ENCODE measurements at places on chromosomes 2 and 18.
A peak's percentile ranks its signal among the peaks of the same experiment; 100 is the strongest.

GRCh38 chr2:99942561-99943347 is 199.6 kb downstream of the AFF3 start:
- no peak for DNase-seq

- DNase-seq: no peak
These were observed 63.8 kb upstream of the EPHA4 start for GRCh38 chr2:221635949-221636348.

- no peak for DNase-seq
These were observed 62.6 kb upstream of the ZC3H15 start for GRCh38 chr2:186423481-186423880.

DNA sequence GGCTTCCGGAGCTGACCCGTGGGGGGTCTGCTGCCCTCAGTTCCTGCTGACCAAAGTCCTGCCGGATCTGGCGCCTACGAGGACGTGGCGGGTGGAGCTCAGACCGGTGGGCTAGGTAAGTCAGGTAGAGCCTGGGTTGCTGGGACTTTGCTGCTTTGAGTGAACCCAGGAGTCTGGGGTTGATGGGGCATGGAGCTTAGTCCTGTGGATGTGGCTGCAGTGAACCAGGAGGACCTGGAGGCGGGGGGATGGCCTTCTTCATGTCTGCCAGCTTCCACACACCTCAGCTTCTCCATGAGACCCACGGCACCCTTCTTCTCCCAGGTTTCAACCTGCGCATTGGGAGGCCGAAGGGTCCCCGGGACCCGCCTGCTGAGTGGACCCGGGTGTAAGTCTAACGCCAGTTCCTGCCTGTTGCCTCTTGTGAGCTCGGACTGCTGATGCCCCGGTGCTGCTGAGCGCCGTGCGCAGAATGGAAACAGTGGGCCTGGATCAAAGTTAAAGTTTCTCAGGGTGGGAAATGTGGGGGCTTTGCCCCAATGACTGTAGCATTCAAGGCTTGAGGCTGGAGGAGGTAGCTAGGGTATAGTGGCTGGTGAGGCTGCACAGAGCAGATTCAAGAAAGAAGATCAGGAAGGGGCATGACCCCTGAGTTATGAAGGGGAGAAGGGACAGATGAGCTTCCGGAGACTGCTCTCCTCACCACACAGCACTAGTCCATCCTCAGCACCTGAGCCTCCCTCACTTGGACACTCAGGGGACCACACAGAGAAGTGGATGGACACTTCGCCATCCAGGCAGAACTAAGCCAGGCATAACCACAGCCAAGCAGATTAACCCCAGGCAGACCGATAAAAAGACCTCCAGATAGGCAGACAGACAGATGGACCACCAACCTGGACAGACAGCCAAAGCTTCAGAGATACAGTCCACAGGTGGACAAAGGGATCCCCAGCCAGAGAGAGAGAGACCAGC is 17.3 kb downstream of the PTPN18 start:
- peak; percentile 28 for DNase-seq

- DNase-seq: no peak
These were observed 384.9 kb upstream of the NXPH2 start for GRCh38 chr2:139165041-139165440.

DNA sequence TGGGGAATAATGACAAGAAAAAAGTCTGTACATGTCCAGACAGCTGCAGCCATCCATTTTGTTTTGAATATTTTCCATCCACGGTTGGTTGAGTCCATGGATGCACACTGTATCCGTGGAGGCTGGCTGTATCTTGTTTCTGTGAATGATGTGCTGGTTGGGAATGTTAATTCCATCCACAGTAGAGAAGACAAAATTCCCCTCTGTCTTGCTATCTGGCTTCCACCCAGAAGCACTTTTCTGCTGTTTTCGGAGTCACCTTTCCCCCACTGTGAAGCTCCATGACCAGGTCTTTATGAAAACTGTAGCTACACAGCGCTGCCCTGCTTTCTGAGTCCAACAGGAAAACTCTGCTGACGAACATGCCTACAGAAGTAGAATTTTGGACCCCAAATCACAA is 122.3 kb downstream of the HRH4 start:
- DNase-seq: no peak

DNA sequence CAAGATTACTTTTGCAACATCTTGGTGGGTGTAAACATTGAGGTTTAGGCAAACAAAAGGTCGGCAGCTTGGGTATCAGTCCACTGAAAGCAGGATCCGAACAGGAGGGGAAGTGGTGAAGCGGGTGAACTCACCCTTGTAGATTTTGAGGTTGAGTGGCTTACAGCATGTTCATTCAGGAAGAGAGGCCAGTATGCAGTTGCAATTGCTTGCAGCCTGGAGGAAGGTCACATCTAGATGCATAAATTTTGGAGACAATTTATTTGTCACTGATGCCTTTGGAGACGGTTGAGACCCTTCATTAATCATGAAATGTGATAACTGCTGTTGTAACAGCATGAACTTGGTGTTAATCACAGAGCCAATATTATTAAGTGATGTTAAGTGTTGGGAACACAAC is 131.1 kb downstream of the LTBP1 start:
- DNase-seq: no peak

DNA sequence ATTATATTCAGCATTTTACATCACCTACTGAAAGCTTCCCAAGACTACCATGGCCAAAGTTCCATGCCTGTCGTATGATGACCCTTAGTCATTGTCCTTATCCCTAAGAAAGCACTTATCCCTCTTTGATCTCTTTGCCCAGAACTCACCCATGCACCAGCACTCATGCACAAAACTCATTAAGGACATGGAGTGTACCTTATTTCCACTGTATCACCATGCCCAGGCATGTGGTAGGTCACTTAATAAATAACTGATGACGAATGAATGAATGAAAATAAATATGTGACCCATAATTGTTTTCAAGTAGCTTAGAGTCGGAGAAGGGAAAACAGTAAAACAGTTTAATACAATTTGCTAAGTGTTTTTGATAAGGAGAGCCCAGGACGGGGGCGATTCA is 220.1 kb downstream of the IKZF2 start:
- no peak for DNase-seq

DNA sequence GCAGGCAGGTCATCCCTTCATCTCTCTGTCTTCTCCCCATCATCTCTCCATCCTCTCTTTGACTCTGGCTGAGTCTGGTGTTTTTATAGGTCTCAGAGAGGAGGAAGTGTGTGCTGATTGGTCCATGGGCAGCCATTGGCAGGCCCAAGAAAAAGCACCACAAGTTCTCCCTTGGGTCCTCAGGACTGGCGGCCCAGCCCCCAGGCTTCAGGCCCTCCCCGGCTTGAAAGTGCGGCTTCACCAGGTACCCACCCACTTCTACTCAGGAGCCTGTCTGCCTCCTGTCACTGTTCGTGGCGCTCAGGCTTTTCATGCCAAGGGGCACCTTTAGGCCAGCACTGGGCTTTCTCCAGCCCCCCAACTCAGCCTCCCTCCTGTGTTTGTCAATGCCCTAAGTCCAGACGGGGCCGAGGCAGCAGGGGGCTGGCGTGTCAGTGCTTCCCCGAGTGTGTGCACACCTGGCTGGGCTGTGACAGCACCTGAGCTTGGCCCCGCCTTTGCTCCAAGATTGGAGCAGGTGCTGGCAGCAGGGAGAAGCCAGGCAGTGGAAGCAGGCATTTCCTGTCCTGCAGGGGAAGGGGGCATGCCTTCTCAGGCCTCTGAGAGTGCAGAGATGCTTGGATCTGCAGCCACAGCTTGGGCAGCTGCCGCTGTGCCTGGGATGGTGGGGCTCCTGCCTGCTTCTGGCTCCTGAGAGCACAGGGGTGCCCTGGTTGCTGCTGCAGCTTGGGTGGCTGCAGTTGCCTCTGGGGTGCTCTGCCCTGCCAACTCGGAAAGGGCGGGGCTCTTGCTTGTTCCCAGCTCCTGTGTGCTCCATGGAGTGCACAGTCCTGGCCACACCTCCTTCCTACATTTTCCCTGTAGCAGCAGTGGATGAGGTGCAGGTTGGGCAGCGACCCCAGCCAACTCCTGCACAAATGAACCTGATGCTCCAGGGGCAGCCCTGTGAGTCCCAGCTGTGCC is 34.1 kb downstream of the FBXO48 start:
- DNase-seq: no peak

- no peak for DNase-seq
These were observed 43.8 kb upstream of the SCN9A start for GRCh38 chr2:166419616-166419934.

DNA sequence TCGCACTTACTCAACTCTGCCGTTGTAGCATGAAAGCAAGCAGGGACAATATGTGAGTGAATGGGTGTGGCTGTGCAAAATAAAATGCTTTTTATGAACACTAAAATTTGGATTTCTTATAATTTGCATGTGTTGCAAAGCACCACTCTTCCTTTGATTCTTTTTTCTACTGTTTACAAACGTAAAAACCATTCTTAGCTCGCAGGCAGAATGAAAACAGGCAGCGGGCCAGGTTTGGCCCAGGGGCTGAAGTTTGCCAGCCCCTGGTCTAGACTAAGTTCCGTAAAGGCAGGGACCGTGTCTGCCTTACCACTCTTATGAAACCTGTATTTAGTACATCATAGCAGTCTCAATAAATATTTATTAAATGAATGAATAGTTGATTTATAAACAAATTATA is 83.7 kb upstream of the SPATS2L start:
- DNase-seq: no peak

GRCh38 chr2:28586867-28587266 is 91.0 kb downstream of the PLB1 start:
- no peak for DNase-seq

DNA sequence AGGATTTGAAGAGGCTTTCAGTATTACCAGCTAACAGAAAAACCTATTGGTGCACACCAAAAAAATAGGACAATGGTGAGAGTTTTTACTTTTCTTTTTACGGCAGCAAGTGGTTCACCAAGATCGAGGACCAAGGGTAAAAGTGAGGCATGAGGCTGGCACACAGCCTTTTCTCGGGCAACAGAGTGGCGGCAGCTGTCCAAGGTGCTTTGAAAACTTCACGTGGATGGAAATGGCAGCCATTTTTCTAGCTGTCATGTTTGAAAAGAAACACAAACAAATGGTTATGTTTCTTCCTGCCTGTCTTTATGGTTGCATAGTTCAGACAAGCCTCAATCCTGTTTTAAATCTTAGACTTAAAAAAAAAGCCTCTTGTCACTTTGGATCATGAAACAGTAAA is 812.5 kb upstream of the CHAC2 start:
- DNase-seq: no peak

DNA sequence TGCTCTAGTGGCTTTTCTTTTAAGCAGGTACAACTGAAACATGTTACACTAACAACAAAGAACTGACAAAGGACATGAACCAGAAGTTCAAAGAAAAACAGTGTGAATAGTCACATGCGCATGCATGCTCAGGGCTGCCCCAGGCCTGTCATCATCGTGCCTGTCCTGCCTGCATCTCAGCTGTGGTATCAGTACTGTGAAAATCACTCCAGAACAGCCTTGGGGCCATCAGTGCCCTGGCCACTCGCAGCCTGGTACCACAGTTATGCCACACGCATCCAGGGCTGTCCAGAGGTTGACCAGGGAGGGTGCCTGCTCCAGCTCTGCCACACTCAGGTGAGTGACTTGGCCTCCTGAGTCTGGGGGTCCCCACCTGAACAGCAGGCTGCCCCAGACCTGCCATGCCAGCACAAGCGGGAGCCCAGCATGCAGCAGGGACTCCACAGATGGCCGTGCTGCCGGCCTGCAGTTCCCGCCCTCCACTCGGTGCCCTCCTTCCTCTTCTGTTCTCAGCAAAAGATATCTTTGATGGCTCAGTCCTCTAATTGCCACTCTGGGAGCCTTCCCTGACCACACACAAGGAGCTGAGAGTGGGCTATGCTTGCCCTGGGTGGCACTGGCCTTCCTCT is 12.3 kb downstream of the LIMS2 start:
- no peak for DNase-seq

DNA sequence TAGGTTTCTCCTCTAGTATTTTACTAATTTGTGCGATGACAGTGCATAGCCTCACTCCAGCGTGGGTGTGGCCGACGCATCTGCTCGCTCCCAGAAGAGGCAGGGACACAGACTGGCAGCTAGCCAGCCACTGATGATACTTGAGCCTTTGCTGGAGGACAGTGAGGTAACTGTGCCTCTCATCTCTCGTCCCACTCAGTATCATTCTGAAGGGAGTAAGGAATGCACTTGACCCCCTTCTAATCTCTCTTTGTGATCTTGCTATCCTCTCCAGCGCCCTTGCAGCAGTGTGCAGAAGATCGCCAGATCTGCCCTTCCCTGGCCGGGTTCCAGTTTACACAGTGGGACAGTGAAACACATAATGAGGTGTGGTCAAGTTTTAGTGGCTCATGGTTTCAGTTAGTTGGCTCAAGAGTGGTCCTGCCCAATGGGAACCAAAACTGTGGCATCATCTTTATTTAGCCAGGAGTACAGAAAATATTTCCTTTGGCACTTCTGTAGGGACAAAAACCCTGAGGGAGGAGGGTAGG is 17.5 kb downstream of the NCAPH start:
- no peak for DNase-seq

DNA sequence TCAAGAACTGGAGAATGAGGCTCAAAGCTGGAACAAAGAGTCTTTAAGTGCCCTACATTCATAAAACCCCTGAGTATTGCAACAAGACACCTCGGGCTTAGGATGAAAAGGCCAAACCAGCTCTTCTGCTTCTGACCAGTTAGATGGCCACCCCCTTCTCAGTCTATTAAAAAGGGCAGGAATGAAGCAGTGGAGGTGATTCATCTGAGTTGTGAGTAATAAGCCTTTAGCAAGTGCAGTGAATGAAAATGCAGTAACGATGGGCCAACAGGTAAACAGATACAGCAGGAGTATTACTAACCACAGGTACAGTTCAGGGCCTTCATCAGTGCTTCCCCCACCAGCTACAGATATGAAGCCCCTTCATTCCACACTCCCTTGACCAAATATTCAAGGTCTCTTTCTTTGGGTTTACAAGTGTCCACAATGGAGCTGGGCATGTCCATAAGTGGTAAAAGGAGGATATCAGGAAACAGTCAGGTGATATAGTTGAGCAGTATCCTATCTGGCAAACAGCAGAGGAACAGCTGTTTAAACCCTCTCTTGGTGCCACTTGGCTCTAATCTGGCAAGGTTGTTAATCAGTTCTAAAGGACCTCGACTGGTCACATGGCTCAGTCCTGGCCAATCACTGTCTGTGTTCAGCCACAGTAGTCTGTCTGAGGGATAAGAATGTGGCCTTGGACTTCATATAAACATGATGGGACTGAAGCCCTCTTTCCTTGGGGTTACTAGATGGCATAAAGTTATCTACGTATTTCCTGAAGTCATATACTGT is 17.8 kb downstream of the SERPINB13 start:
- no peak for DNase-seq

- DNase-seq: no peak
These were observed 16.5 kb downstream of the SUMO1 start for GRCh38 chr2:202221873-202222272.

DNA sequence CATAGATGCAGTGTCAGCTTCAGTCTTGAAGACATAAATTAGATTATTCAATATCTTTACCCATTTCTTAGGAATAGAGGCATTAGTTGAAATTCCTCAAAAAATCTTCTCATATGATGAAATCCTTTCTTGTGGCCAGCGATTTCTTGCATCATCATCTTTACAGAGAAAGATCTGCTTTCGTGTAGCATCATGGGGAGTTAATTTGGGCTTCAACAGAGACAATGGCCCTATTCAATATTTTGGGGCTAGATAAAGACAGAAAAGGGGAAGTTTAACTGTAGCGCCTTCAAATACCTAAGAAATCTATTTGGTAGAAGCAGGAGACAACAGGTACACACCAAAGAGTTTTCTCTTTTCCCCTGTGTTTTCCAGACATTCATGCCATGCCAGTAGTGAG is 73.8 kb downstream of the TGFA start:
- no peak for DNase-seq

All from right kidney (tissue), 9 donors.